ENCODE measurements at places on chromosomes 2 and 18. TPM values are rescaled to one million over a fixed set of nuclear protein-coding genes. Genes with fewer than 3 reads are reported as not detected.

SUMO1 gene
- 79.4 TPM for total RNA-seq

CD207 gene
- total RNA-seq = not detected

TRIM43 gene
- not detected for total RNA-seq

POTEI gene
- total RNA-seq = not detected

KANSL1L gene
- 12.3 TPM for total RNA-seq

IL36G gene
- total RNA-seq = not detected

ZNF396 gene
- 0.37 TPM for total RNA-seq

TUBA3E gene
- total RNA-seq = not detected

ERICH2 gene
- total RNA-seq = not detected

MC2R gene
- not detected for total RNA-seq

Measured in subcutaneous preadipocyte (primary cell).